ENCODE measurements at places on chromosomes 4 and X. TPM values are rescaled to one million over a fixed set of nuclear protein-coding genes. Genes with fewer than 3 reads are reported as not detected.

DNA sequence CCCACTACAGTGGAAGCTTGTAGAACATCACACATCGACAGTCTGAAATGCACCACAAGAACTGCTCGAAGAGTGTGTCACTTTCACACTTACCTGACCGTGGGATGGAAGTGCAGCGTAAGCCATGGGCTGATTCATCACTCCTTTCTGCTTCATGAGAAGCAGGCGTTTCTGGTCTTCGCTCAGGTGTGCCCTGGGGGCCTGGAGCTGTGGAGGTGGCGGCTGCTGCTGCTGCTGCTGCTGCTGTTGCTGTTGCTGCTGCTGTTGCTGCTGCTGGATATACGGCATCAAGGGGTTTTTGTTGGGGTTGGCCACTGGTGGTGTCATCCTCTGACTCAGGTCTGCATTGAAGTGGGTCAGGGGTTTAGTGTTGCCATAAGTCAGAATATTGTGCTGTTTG, 223.6 kb downstream of the MGST2 start:
- H3K4me1 ChIP-seq: peaks cover 42% of the 10 kb centered on the region
- no peak overlapping the region for H3K4me3 ChIP-seq
- DNase-seq: peak; percentile 51
- no peaks in the 10 kb centered on the region for H3K27me3 ChIP-seq
- H3K36me3 ChIP-seq: no peaks in the 10 kb centered on the region

- H3K27me3 ChIP-seq: no peaks in the 10 kb centered on the region
- H3K4me1 ChIP-seq: no peaks in the 10 kb centered on the region
- H3K36me3 ChIP-seq: no peaks in the 10 kb centered on the region
- no peak for DNase-seq
- no peak overlapping the region for H3K27ac ChIP-seq
- H3K4me3 ChIP-seq: no peak overlapping the region
Observed at GRCh38 chr4:105135785-105136184, 10.9 kb upstream of the TET2 start.

GRCh38 chr4:20288846-20289512, 37.3 kb downstream of the SLIT2 start:
- no peak for DNase-seq
- H3K27me3 ChIP-seq: no peaks in the 10 kb centered on the region
- no peaks in the 10 kb centered on the region for H3K36me3 ChIP-seq
- no peak overlapping the region for H3K27ac ChIP-seq
- H3K4me3 ChIP-seq: no peak overlapping the region
- H3K4me1 ChIP-seq: no peaks in the 10 kb centered on the region

- no peak overlapping the region for H3K27ac ChIP-seq
- DNase-seq: no peak
- H3K4me3 ChIP-seq: no peak overlapping the region
- no peaks in the 10 kb centered on the region for H3K27me3 ChIP-seq
Observed at GRCh38 chrX:8090906-8091305, 80.2 kb downstream of the VCX2 start.

TCEAL2 gene
- 11.0 TPM for total RNA-seq

PHOX2B gene
- not detected for total RNA-seq

BEX3 gene
- 394 TPM for total RNA-seq

DNA sequence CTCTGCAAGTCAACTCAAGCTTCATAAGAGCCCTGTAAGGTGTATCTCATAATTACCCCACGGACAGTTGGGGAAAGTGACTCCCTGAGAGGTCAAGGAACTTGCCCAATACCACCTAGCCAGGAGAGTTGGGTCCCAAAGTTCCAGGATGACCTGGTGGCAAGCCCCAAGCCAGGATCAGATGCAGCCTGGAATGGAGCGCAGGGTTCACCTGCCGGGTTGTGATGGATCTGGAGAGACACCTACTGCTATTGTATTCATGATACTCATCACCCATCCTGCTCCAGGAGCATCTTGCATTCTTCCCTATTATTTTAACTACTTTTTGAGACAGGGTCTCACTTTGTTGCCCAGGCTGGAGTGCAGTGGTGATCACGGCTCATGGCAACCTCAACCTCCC, 36.1 kb downstream of the ZBTB49 start:
- H3K4me3 ChIP-seq: no peak overlapping the region
- H3K4me1 ChIP-seq: no peaks in the 10 kb centered on the region
- no peak overlapping the region for H3K27ac ChIP-seq
- no peaks in the 10 kb centered on the region for H3K27me3 ChIP-seq
- DNase-seq: no peak

- no peaks in the 10 kb centered on the region for H3K36me3 ChIP-seq
- H3K27ac ChIP-seq: no peak overlapping the region
- DNase-seq: peak; percentile 91
- no peak overlapping the region for H3K4me3 ChIP-seq
- peaks cover 7% of the 10 kb centered on the region for H3K4me1 ChIP-seq
Observed at GRCh38 chr4:138680989-138681604, 334.5 kb upstream of the NOCT start.

FAM13A gene
- 157 TPM for total RNA-seq

TIMM8A gene
- total RNA-seq: 3.9 TPM

DNA sequence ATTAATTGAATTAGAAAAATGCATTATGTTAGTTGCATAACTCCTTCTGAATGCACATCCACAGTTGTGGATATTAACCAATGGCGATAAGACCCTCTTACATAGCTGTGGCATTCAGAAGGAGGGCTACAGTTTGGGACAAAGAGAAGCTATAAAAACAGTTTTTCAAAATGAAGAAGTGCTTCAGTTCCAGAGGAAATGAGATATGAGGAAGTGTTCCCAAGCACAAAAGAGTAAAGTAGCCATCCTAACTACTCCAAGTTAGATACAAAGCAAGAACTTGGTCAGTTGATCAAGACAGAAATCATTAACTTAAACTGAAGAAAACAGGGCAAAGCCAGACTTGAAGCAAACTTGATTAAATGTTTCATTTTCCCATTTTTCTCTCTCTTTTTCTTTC, 17.2 kb upstream of the ADGRL3 start:
- DNase-seq: no peak
- H3K27me3 ChIP-seq: no peaks in the 10 kb centered on the region
- no peaks in the 10 kb centered on the region for H3K4me1 ChIP-seq
- H3K4me3 ChIP-seq: no peak overlapping the region

GRCh38 chrX:134460005-134460861, at the start of gene HPRT1:
Gene HPRT1 (plus strand): TSS chrX:134460165. CDS start chrX:134460312, 147 bp downstream.
- no peaks in the 10 kb centered on the region for H3K27me3 ChIP-seq
- H3K4me1 ChIP-seq: no peaks in the 10 kb centered on the region
- H3K4me3 ChIP-seq: peak within 1 kb of the TSS; percentile 47
- H3K36me3 ChIP-seq: no peaks in the 10 kb centered on the region
- DNase-seq: peak; percentile 78

GRCh38 chrX:36908801-36909675, 99.1 kb upstream of the FAM47C start:
- no peak overlapping the region for H3K27ac ChIP-seq
- no peaks in the 10 kb centered on the region for H3K36me3 ChIP-seq
- no peak for DNase-seq
- no peaks in the 10 kb centered on the region for H3K4me1 ChIP-seq
- H3K27me3 ChIP-seq: no peaks in the 10 kb centered on the region

GNRHR gene
- not detected for total RNA-seq

- no peaks in the 10 kb centered on the region for H3K27me3 ChIP-seq
- peak; percentile 69 for DNase-seq
- H3K4me3 ChIP-seq: peak within 1 kb of the TSS; percentile 39
- no peaks in the 10 kb centered on the region for H3K4me1 ChIP-seq
Observed at GRCh38 chrX:17374619-17375366, at the start of gene NHS. Gene NHS (plus strand): TSS chrX:17375200. CDS start chrX:17375758, 558 bp downstream.

ABCG2 gene
- total RNA-seq: 5.5 TPM
